Peyer's patch (tissue), 4 donors: ENCODE measurements at places on chromosomes 2 and 18.

GRCh38 chr2:96342085-96342484, 6.5 kb downstream of the NCAPH start:
- no peak for DNase-seq

- DNase-seq: no peak
Observed at GRCh38 chr18:37588289-37588688, 22.7 kb upstream of the CELF4 start.

DNA sequence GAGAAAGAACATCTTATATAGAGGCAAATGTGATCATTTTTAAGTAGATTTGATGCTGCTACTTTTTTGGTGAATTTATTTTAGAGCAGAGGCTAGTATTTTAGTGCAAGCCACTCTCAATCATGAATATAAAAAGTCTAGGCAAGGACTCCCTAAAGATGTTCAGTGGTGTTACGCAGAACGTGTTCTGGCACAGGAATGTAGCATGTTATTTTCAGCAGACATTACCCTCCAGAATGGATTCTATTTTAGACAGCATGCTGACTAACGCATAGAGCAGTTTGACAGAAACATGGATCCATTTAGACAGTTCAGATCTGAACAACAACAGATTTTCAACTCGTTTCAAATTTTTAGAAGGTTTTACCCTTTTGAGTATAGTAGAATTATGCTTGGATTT, 54.1 kb downstream of the DSC3 start:
- DNase-seq: no peak

DNA sequence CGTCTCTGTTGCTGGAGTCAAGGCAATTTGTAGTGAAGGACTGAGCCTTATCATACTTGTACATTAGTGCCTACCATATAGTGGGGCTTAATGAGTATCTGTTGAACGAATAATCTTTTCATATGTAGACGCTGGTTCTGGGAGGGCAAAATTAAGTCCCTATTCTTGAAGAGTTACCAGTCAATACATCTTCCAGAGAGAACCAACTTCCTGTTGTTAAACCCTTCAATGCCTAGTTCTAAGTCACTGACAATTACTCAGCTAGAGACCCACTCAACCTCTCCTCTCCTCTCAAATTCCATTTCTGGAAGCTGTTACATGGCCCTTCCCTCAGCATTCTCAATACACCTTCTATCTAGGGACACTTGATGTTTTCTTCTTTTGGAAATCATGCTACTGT, 1.1 kb upstream of the MOB4 start:
- no peak for DNase-seq

- no peak for DNase-seq
Observed at GRCh38 chr2:11166476-11166875, 11.2 kb downstream of the SLC66A3 start.

GRCh38 chr2:209624192-209624938, 147.3 kb upstream of the UNC80 start:
- DNase-seq: no peak

DNA sequence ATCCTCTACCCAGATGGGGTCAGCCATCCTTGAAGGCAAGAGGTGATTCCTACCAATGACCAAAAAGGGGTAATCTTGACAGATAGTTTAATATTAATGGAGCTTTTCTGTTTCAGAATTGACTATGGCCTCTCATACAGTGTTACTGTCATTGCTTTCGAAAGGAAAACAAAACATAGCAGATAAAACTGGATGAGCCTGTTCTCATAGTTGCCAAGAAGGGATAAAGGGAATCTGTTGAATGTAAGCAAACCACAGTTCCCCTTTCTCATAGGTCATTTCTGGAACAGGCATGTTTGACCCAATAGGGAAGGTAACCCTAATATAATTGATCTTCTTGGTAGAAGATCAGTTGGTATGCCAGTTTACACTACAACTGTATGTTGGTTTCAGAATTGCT, 1.6 kb downstream of the RAB27B start:
- DNase-seq: no peak

DNA sequence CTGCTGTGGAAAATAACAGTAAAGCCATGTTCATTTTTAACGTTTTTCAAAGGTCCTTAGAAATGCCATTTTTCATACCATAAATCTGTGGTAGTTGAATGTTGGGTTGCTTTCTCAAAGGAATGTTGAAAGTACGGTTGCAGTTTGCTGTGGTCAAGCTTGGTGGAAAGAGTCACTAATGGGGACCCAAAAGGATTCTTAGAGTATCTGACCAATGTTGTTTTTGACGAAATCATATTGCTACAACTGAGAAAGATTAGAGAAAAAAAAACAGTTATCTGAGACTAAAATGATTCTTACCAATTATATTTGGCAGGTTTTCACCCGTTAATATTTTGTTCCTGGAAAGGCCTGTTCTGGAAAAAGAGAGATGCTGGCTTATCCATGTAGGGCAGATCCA, 439.5 kb upstream of the ETAA1 start:
- DNase-seq: no peak

- no peak for DNase-seq
Observed at GRCh38 chr18:48923746-48924629, 26.8 kb downstream of the SMAD7 start.

DNA sequence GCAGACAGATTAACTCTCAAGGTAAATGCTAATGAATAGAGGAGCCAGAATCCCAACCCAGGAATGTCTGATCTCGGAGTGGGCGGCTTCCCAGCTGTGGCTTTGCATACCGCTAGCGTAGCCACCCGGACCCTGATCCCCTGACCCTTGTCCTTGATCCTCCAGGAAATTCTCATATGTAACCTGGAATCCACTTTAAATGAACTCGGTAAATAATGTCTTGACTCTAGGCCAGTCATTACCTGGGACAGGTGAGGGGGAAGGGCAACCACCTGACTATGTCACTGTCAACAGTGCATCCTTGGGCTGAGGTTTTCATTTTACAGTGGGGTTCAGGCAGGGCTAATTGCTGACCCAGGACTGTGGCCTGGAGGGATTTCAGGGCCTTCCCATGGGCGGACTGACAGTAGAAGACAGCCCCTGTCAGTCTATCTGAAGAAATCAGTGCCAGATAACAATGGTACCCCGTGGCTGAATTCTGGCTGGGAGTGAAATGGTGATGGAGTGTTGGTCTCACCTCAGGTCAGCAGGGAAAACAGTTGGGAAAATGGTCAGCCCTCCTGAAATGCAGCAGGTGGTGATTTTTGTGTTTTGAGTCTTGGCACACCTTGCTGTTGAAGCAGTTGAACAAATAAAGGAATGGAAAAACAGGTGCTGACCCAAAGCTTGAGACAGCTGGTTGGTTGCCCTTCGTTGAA, 9.6 kb downstream of the ACKR3 start:
- no peak for DNase-seq

DNA sequence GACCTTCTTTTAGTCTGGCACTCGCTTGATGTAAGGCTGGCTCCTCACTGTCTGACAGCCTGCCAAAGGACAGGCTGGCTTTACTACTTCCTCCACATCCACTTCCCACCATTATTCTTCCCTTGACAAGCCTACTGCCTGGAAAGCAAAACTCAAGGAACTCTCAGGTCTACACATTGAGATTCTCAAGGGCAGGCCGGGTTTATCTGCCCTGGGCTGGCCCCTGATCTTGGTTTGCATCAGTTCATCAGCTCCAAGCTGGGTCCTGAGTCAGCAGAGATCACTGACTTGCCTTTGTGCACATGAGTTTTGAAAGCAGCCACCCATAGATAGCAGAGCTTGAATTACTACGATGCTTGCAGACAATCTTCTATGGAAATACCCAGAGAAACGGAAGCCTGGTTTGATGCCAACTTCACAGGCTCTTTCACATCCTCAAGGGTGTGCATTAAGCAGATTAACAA, 53.9 kb downstream of the KCTD18 start:
- DNase-seq: no peak

GRCh38 chr2:42957861-42958301, 165.5 kb upstream of the HAAO start:
- DNase-seq: no peak

GRCh38 chr2:187529977-187530721, 24.1 kb downstream of the TFPI start:
- no peak for DNase-seq

GRCh38 chr2:54673501-54673998, 49.9 kb upstream of the EML6 start:
- DNase-seq: peak; percentile 61

GRCh38 chr2:99881901-99882591, 260.3 kb downstream of the AFF3 start:
- DNase-seq: no peak

DNA sequence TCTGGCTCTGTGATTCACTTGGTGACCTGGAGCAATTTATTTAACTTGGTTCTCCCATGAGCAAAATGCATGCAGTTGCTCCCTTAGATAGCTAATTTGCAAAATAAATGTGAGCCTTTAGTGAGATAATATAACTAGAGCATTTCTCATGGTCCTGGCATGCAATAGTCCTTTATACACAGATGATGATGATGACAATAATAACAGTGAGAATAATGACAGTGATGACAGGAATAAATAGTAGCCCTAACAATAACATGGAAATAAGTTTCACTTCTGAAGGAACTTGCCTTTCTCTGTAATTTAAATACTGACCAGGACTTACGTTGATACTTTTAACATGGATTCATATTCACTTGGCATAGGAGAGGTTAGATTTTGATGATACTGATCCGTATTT, 49.2 kb downstream of the LPIN1 start:
- DNase-seq: no peak

GRCh38 chr2:228986961-228987360, 284.1 kb downstream of the PID1 start:
- DNase-seq: no peak

- no peak for DNase-seq
Observed at GRCh38 chr2:172804423-172804822, 68.8 kb downstream of the RAPGEF4 start.

DNA sequence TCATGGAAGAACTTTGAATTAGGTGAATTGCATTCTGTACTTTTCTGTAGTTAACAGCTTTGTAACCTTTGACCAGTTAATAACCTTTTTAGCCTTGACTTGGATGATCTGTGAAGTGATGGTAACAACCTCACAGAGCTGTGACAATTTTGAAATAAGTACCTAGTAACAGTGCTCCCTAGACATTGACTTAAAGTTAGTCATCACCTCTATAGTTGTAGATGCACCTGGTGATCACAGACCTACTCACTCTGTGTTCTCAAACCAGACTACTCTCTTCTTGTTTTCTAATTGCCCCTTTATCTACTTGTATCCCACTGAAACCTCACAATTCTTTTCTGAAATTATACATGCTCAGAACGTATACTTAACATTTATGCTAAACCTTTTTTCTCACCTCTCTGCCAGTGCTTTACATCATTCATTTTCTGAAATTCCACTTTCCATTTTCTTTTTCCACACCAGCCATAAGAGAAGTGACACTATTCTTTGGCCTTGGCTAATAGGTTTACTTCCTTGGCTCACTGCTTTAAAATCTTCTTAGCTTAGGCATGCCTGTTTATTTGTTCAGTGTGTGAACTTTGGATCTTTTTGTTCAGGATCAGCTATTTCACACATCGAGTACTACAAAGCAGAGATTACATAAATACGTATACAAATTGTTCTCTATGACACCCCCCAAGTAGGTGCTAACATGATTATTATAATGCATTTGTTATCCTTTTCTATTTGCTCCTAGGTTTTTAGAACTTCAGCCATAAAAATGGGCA, 9.3 kb downstream of the YPEL5 start:
- no peak for DNase-seq

DNA sequence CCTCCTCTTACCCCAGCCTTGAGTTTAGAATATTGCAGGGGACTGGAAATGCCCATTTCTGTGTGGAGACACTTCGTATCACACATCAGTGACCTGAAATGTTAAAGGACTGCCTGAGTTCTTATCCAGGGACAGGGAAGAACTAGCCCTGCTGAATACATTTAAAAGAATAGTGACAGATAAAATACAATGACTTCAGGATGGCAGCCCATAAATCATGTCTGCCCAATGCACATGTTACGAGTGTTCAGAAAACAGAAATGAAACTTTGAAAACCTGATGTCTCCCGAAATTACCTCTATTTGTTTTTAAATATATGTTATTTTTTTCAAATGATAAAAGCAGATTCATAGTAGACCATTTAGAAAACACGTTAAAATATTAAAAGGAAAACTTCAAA, 22.3 kb upstream of the RAB12 start:
- DNase-seq: no peak

DNA sequence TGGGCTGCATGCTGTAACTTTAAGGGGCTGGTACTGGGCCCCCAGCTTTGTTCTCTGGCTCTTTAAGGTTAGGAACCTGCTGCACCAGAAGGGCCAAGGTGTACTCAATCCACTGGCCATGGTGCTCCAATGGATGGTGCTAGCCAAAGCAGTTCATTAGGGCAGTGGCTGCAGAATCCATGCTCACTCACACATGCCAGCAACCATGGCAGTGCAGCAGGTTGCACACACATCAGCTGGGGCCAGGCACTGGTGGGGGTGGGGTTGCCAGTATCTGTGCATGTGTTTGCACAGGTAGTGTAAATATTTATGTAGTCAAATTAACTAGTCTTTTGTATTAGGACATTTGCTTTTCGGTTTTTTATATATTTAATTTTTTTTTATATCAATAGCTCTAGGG, 228.3 kb upstream of the EPC2 start:
- DNase-seq: no peak

- no peak for DNase-seq
Observed at GRCh38 chr2:11307764-11308415, 36.5 kb downstream of the ROCK2 start.

- no peak for DNase-seq
Observed at GRCh38 chr18:74832381-74832780, 234.7 kb downstream of the ZNF407 start.

DNA sequence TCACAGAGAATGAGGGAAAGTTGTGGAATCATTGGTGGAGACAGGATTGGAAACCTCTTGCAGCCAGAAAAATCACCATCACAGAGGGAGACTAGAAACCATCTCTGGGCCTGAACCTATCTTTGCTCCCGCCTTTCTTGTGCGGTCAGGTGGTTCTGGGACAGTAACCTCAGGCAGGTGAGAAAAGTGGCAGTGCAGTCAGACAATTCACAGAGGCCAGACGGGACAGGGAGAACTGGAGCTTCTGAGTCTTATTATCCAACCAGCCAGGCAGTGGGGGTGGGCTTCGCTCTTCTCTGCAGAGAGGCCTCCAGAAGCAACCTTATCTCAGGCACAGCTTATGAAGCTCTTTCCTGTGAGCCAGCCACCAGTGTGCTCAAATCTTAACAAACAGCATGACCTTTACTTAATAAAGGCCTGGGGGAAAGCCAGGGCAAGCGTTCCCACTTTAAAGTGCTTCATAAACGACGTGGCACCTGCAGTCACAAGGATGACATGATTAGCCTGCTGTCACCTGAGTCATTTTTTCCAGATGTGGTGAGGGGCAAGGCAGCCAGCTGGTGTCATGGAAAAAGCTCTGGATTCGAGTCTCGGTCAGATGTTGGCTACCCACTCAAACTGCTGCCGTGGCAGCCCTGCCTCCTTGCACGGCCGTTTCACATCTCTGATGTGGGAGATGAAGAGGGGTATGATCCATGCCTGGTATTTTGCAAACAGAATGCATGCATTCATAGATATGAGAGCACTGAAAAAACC, 109.7 kb downstream of the B3GNT2 start:
- DNase-seq: no peak

DNA sequence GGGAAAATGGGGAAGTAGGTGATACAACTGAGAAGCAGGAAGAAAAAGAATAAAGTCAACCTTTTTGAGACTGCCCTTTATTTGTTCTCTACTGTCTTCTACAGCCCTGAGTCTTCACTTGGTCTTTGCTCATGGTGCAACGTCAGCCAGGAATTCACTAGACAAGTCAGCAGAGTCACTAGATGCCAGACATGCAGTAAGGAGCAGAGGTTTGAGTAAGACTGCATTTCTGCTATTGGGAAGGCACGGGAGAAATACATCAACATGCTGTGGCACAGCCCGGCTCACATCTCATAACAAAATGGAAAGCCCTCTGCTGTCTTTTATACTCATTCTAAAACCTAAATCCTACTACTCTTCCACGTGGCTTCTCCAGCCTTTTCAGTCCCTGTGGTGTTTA, 67.1 kb downstream of the PRELID3A start:
- no peak for DNase-seq
